Activated CD4-positive, CD25-positive, alpha-beta regulatory T cell (primary cell): ENCODE measurements at places on chromosomes 1 and 21.

- no peak for DNase-seq
These were observed 29.7 kb upstream of the DUSP23 start for GRCh38 chr1:159751031-159751430.

DNA sequence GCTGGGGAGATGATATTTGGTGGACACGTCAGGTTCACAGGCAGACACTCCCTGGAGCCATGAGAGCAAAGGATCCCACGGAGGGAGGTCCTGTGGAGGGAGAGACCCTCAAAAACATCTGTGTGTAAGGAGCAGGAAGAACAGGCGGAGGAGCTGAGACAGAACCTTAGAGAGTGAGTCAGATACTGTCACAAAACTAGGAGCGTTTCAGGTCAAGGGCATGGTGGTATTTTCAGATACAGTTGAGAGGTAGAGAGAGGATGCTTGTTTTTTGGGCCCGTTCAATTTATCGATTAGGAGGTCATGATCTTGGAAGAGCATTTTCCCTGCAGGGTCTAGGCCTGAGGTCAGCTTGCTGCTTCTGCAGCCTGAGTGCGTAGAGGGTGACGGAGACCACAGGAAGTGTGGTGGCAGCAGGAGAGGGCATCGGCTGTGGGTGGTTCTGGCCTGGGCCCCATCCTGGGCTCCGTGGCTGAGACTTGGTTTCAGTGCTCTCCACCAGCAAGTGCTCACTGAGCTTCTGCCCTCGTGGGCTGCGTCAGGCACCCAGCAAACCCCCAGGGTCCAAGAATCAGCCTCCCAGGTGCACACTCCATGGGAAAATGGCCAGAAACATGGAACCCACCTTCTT is 39.9 kb downstream of the SPSB1 start:
- no peak for DNase-seq

DNA sequence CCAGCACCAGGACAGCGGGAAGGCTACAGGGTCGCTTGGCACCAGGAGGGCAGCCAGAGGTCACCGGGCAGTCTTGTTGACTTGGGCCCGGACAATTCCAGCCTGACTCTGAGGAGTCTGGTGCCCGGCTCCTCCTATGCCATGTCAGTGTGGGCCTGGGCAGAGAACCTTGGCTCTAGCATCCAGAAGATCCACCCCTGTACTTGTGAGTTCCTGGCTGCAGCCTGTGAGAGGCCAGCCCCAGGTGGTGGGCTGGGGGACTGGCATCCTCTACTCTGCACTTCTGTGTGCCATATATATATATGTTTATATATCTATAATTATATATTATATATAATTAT is 11.6 kb upstream of the PTPN7 start:
- DNase-seq = no peak

- DNase-seq = no peak
These were observed 59.5 kb downstream of the POFUT2 start for GRCh38 chr21:45228171-45228641.

- no peak for DNase-seq
These were observed 36.9 kb upstream of the HHAT start for GRCh38 chr1:210291786-210292230.

DNA sequence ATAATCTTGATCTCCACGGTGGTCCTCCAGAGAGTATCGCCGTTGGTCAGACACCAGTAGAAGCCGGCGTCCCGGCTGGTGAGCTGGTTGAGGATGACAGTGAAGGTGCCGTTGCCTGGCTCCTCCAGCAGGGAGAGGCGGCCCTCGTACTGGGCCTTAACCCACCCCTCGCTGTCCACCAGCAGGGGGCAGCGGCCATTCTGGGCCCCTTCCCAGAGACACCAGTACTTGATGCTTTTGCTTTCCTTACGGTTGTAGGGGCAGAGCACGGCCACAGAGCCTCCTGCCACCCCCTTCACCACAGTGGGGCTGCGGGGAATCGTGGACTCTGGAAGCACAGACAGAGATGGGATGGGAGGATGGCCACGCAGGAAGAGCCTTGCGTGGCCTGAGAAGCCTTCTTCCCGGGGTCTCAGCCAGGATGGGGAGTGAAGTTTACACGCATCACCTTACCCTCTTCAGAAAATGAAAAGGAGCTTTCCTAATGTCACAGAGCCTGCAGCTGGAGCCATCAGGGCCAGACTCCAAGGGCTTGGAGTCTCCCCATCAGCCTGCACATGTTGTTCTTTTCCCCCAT is 10.7 kb downstream of the PIGR start:
- no peak for DNase-seq

- DNase-seq = no peak
These were observed 60.3 kb upstream of the SLC45A1 start for GRCh38 chr1:8257621-8258020.

DNA sequence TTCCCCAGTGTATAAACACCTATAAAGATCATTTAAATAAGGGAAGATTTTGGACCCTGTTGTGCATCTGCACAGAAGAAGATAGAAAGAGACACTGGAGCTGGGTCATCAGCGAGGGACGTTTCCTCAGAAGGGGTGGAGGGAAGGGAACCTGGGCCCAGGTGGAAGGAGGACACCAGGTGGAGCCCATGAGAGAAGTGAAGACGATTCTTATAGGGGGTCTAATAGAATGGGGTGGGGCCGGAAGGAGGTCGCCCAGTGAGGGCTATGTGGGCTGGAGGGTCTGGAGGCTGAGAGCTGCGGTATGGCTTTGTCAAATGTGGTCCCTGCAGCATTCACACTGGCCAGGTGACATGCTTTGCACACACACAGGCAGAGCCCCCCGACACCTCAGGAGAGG is 13.7 kb downstream of the KIRREL1 start:
- no peak for DNase-seq

GRCh38 chr1:236659792-236660587 is 26.3 kb upstream of the ACTN2 start:
- no peak for DNase-seq

- no peak for DNase-seq
These were observed 241.6 kb upstream of the C1orf105 start for GRCh38 chr1:172178886-172179285.

DNA sequence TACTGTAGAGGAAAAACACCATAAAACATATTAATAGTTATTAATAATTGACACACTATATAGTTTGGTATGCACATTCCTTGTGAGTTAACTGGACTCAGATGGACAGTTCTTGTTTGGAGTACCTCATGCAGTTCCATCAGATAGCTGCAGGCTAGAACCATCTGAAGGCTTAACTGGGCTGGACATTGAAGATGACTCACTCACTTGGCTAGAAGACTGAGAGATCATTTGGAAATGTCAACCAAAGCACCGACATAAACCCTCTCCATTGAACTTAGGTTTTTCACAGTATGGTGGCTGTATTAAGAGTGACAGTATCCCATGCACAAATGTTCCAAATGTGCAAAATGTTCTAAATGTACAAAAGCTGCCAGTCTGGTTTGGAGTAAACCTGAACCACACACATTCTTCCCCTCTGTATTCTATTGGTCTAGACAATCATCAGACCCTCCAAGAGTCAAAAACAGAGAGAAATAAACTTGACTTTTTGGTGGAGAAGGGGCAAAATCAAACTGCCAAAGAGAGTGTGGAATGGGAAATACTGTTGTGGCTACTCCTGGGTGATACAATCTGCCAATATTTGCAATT is 708.4 kb downstream of the KCNT2 start:
- no peak for DNase-seq

DNA sequence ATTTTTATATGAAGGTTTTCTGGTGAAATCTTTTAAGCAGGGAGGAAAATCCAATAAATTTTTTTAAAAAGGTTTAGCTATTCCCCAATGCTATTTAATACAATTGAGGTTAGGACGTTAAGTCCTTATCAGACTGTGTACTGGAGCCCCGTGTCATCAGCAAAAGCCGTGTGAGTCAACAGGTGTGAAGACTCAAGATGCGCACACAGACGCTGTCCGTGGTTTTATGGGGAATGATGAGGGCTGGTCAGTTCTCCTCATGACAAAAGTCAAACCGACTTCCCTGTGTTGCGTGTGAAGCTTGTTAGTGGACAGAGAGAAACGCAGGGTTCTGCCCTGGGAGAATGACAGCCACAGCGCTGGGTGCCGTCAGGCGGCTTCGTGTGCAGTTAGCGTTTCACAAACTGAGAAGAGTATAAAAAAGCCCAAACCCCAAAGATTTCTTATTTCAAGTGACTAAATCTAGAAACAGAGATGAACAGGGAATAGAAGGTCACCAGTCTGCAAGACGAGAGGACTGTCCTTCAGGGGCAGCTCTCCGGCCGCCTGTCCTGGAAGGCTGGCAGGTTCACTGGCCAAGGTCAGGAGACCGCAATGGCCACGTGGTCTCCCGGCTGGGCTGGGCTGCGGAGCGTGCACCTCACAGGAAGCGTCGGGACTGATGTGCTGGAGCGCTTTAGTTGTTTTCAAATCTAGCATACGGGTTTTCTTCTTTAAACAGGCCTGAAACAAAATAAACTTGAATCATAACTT is 22.4 kb downstream of the PTTG1IP start:
- no peak for DNase-seq

GRCh38 chr1:2273401-2274090 is 45.4 kb downstream of the SKI start:
- DNase-seq = no peak

DNA sequence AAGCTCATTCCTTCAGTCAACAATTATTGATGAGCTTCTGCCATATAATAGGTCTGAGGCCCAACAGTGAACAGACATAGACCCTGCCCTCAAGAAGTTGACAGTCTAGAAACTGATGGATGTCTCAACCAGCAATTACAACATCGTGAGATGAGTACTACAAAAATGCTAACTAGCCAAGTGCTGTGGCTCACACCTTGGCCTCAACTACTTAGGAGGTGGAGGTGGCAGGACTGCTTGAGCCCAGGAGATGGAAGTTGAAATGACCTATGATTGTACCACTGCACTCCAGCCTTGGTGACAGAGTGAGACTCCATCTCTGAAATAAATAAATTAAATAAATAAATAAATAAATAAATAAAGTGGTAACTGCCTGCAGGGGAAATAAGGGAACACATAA is 11.7 kb upstream of the PTP4A2 start:
- DNase-seq = no peak

GRCh38 chr1:37448691-37449417 is 25.5 kb upstream of the ZC3H12A start:
- DNase-seq = no peak

- DNase-seq = peak; percentile 65
These were observed 832 bp downstream of the CCSAP start for GRCh38 chr1:229341774-229342655.

DNA sequence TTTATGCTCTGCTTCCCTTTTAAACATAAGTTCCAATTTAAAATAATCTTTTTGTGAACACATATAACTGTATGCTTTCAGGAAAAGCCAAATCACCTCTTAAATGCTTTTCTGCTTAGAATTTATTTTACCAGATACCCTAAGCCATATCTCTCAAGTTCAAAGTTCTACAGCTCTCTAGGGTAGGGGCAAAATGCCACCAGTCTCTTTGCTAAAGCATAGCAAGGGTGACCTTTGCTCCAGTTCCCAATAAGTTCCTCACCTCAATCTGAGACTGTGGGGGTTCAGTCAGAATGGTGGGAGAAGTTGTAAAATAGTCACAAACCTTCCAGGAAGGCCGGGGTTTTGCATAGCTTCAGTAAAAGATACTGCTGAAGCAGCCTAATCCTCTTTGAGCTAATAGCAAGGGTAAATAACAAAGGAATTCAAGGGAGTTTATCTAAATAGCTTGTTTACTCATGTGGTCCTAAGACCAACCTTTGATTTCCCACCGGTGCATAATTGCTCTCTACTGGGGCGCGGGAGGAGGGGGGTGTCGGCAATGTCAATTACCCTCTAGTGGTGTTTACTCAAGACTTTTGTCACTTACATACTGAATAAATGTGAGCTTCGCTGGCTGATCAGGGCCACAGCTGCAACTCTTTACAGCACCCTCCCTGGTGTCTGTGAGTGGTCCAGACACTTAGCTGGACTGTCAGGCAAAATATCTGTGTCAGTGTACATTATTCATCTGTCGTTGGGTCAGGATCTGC is 1376.2 kb downstream of the NCAM2 start:
- DNase-seq = no peak

- DNase-seq = no peak
These were observed 32.4 kb upstream of the ZNF124 start for GRCh38 chr1:247204177-247204647.

DNA sequence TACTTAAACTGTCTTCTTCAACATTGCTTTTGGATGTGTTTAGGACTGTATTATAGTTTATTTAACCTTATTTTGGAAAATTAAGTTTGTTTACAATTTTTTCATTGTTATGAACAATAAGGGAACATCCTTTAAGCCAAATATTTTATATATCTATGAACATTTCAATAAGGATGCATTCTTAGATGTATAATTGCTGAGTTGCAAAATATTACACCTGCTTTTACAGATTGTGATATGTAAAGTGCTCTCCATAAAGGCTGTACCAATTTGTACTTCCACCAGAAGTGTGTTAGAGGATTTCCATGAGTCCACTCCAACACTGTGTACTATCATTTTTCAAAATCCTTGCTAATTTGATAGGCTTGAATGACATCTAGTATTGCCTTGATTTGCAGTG is 7.7 kb downstream of the IL23R start:
- DNase-seq = no peak

DNA sequence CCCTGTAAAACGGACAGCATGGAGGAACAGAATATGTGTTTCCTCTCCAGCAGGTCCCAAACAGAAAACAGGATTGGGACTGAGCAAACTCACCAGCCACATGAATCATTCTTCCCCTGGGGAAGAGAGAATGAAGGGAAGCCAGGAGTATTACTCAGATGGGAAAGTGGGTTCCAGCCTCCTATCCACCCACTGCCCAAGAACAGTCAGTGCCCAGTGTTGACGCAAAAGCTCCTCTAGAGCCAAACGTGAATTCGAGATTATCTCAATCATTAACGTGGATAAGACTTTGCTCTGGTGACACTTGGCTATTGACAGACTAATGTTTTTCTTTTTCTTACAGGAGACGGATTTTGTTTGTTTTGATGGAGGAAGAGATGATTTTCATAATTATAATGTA is 9.3 kb downstream of the MIA3 start:
- DNase-seq = no peak

DNA sequence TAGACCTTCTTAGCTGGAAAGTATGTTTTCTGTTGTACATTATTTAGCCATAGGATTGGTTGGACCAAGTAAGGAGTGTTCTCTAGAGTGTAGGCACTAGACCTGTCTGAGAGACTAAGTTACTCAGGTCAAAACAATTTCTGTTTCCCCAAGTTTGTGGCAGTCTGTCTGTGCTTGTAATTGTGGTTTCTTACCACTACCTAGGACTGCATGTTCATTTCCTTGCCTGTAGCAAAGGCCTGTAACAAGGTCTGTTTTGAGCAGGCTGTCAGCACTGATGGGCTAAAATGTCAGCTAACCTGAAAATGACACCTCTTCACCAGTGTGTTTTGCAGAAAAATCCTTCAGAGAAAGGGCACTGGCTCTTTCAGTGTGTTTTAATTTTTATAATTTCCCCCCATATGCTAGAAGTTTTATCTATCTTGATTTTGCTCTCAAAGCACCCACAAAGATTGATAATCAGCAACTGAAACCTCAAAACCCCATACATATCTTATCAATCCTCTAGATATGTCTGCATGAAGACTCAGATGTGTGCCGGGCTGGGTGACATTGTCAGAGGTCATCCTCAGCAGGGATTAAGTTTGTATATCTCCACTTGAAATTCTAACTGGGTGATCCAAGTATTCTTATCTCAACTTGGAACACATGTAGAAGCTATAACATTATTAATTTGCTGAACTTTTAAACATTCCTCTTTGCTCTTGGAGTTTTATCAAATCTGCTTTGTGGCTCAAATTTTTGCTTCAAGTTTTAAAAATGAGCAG is 50.7 kb upstream of the ST6GALNAC3 start:
- no peak for DNase-seq

- DNase-seq = no peak
These were observed 89.4 kb downstream of the PAPPA2 start for GRCh38 chr1:176552217-176552991.
